NCI-H1092 treated with DMSO at 0.1 percent for 48 hours (cell line): ENCODE measurements at places on chromosomes 5 and 9.

DNA sequence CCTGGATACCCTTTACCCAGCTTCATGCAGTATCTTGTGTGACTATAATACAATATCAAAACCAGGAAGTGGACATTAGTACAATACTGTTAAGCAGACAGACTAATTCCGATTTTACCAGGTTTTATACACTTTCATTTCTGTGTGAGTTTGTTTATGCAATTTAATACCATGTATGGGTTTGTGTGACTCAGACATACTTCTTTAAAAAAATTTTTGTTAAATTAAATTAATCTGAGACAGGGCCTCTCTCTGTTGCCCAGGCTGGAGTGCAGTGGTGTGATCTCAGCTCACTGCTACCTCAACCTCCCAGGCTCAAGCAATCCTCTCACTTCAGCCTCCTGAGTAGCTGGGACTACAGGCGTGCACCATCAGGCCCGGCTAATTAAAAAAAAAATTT, 156.8 kb downstream of the GAPVD1 start:
- no peak for DNase-seq

DNA sequence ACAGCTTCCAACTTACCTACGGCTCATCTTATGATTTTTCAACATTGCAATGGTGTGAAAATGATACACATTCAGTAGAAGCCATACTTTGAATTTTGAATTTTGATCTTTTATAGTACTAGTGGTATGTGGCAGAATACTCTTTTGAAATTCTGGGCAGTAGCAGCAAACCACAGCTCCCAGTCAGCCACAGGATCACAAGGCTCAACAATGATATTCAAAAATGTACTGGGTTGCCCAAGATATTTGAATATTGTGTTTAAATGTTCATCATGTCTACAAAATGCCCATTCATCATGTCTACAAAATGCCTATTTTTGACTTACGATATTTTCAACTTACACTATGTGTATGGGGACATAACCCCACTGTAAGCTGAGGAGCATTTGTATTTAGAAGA, 81.3 kb upstream of the PRR16 start:
- no peak for DNase-seq

GRCh38 chr5:34656700-34657273, 659 bp downstream of the RAI14 start:
- no peak for DNase-seq

DNA sequence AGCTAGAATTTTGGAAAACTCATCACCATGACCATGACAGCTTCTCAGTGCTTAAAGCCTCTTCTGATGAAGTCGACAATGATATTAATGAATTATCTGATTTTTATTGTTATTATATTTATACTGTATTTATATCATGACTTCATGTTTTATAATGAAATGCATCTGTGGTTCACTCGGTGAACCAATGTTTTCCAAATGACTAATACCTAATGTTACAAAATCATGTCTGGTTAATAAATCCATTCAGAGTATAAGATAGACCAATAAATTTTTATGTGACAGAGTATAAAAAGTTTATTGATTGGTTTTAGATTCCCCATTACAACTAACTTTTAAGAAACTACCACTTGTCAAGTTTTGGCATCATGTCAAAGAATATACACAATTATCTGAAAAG, 416.5 kb downstream of the MLLT3 start:
- no peak for DNase-seq

GRCh38 chr5:68088302-68088701, 127.3 kb upstream of the PIK3R1 start:
- DNase-seq, result no peak

- no peak for DNase-seq
Observed at GRCh38 chr9:22514871-22515270, 68.2 kb downstream of the DMRTA1 start.

DNA sequence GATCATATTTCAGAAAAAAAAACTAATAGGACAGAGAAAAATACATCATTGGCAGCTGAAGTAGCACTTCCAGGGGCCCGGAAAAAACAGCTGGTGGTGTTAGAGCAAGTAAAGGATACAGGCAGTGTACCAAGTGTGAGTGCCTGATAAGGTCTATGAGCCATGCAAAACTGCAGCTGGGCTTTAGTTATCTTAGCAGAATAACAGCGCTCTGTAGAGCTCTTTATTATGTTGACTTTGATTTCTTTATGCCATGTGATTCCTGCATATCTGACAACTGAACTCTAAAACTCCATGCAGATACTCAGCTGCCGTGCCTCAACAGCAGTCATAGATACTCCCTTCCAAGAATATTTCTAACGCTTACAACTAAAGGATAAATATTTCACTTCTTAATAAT, 119.5 kb downstream of the CAAP1 start:
- DNase-seq, result no peak

- no peak for DNase-seq
Observed at GRCh38 chr5:139653616-139654015, 5.5 kb downstream of the CXXC5 start.

DNA sequence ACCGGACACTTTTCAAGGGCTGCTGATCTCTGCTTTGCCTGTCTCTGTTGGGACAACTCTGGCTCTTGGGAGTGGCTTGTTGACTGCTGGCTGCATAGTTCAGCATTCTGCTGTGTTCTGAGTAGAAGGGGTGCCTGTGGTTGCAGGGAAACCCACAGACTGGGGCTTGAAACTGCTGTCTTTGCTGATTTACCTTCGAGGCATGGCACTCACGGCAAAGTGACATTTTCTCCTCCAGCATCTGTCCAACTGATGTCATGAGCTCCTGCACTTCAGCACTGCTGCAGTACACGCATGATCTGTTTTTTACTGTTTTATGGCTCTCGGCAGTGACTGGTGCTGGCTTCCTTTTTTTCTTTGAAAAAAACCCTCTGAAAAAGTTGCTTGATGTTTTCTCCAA, 69.2 kb downstream of the SPATA31D1 start:
- DNase-seq, result no peak

- DNase-seq, result peak; percentile 30
Observed at GRCh38 chr9:79264041-79264440, 307.7 kb upstream of the TLE4 start.

DNA sequence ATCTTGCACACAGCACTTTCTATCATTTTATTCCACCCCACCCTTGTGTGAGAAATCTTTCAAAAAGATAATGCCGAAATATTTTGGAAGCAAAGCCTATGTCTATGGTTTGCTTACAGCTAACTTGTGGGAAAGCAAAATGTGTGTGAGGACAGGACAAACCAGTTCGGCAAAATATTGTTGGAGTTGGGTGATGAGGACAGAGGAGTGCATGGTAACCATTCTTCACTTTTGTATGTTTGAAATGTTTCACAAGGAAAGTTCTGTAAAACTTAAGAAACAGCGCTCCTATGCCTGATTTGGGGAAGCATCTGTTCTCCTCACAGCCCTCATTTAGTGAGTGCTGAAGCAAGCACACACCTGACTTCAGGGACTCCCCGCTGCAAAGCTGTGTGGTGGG, 62.0 kb upstream of the RNF130 start:
- no peak for DNase-seq

- DNase-seq, result no peak
Observed at GRCh38 chr9:80946496-80947170, 742.7 kb downstream of the TLE1 start.

- DNase-seq, result no peak
Observed at GRCh38 chr9:129170229-129170628, 7.8 kb downstream of the IER5L start.

DNA sequence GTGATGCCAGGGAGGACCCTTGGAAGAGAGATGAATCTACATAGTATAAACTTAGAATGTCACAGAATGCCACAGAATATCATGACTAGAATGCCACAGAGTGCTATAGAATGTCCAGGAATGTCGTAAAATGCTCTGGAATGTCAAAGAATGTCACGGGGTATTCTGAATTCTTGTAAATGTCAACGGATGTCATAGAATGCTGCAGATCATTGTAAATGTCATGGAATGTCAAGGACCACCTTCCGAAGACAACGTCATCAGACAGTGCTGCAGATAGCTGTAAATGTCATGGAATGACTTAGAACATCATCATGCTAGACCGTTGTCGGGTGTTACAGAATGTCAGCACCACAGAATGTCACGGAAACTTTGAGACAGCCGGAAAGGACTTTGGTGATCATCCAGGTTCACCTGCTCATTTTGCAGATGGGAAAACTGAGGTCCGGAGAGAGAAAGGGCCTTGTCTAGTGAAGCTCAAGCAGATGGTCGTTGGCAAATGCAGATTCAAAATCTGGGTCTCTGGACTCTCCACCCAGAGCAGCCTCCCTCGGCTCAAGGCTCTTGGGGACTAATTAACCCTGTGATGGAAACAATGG, 117.1 kb downstream of the LHX2 start:
- no peak for DNase-seq

DNA sequence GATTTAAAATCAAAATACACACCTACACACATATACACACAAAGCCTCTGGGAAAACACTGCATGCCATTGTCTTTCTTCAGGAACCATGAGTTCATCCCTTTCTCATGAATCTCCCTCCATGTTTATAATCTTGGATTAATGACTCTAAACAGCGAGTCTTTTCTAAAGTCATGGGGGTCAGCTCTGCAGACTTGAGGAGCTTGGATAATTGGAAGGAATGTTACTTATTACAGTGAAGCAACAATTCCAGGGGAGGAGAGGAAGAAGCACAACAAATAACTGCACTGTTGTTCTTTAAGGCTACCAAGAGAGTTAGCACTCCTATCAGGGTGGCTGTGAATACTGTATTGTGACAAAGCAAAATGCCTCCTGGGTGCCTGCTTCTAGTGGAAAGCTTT, 444.7 kb downstream of the ANXA1 start:
- no peak for DNase-seq

GRCh38 chr9:138074516-138074915, 196.9 kb downstream of the CACNA1B start:
- DNase-seq, result no peak

DNA sequence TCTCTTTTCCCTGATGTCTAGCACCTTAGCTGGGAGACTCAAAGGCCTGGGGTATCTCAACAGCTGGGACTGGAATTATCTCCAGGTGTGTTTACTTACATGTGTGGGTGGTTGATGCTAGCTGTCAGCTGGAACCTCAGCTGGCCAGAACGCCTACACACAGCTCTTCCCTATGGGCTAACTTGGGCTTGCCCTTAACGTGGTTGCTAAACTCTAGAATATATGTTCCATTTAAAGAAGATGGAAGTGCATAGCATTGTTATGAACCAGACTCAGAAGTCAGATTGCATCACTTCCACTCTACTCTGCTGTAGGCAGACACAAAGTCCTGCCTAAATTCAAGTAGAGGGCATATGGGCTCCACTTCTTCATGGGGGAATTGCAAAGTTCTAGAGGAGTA, 29.3 kb downstream of the SGCD start:
- DNase-seq, result no peak

- DNase-seq, result no peak
Observed at GRCh38 chr5:161803-162110, 29.5 kb upstream of the LRRC14B start.

DNA sequence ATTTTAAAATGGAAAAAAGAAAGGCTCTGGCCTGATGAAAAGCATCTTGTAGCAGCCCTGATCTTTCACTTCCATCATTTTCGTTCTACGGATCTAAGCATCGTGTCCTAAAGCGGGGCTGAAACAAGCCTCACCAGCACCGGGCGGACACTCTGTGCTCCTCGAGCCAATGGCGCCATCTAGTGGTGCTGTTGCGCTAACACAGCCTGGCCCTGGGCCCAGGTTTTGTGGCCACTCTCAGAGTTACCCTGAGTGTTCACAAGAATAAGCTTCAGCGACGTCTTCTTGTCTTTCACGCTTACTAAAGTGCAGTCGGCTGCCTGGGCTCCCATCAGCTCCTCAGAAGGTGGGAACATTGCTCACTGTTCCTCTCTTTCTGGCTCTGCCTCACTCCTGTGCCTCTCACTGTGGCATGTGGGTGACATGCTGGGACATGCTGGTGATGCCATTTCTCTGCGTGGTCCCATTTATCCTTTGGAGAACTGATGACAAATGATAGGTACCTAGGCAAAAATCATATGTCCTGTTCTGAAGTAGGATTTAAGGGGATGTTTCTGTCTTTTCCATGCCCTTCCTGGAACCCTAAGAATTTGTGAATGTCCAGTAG, 32.7 kb downstream of the DMRT3 start:
- peak; percentile 70 for DNase-seq

GRCh38 chr5:68748101-68748500, 345.7 kb upstream of the SLC30A5 start:
- no peak for DNase-seq

DNA sequence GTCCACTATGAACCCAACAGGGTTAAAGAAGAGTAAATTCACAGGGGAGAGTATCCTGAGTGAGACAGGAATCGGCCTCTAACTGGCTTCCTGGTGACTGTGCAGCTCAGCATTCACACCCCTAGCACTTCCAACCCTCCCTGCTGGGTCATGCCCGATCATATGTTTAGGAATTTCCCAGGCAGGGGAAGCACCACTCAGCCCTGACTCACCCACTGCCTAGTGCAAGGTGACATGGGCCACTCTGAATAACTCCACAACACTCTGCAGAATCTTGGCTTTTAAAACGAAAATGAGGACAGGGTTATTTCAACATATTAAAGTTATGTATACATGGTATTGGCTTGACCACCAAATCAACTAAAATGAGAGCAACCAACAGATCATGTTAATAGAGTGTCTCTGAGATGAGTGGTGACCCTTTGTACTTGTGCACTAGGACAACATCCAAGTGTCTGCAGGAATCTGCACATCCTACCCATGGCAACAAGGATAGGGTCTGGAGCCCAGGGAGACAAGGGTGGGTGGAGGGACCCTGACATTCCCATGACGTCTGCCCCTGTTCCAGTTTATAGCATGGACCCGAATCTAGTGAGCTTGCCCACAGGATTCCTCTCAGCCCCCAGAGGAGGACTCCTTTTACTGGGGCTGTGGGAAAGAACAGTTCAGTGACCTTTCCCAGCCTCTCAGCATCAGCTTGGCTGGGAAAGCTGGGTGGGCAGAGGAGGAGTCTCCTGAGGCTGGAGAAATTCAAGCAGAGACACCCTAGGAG, 485.8 kb downstream of the SEMA5A start:
- DNase-seq, result no peak

DNA sequence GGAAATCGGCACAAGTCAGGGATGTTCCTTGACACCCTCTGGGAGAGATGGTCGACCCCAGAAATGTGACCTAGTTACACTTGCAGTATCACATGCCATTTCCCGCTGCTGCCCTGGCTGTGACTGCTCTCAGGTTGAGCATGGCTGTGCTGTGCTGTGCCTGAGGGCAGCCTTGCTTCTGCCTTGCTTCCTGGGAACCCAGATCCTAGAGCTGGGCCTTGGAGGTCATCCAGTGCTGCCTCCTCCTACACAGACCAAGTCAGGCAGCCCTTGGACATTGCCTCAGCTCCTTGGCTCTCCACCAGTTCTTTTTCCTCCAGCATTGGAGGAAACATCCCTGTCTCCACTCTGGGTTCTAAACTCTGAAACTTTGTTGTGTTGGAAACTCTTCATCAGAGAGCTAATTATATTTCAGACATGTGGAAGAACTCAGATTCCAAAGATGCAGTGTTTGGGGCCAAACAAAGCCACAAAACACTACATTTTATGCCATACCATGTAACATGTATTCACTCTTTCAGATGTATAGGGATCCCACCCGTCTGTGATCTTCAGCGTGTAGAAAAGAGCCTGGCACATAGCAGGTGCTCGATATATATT, 6.1 kb downstream of the MAMDC2 start:
- DNase-seq, result no peak

GRCh38 chr5:126002222-126002897, 420.8 kb upstream of the GRAMD2B start:
- peak; percentile 83 for DNase-seq

- DNase-seq, result peak; percentile 44
Observed at GRCh38 chr5:154712518-154713437, 42.4 kb upstream of the LARP1 start.

- no peak for DNase-seq
Observed at GRCh38 chr5:167303582-167303981, 987.9 kb upstream of the WWC1 start.

GRCh38 chr5:134248256-134248655, 22.4 kb upstream of the PPP2CA start:
- DNase-seq, result no peak
